ENCODE measurements at places on chromosomes 2 and 18.

DNA sequence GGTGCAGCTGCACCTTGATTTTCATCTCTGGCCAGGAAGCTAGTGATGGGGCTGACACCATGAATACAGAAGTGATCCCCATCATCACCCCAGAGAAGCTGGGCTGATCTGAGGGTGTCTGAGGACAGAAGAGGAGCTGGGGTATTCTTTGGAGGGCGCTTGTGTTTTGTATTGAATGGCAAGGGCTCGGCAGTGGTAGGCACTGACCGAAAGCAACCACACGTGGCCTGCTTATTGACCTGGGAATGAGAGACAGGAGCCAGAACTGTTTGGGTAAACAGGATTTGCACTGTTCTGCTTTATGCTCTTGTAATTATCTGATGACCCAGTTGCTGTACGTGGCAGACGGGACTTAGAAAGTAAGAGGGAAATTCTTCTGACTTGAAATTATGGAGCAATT lies 62.6 kb upstream of the RPL31 start:
- no peak for DNase-seq

- no peak for DNase-seq
Measured at GRCh38 chr2:18503376-18504228, 56.9 kb downstream of the RDH14 start.

- DNase-seq = no peak
Measured at GRCh38 chr2:105175231-105175630, 66.3 kb upstream of the GPR45 start.

DNA sequence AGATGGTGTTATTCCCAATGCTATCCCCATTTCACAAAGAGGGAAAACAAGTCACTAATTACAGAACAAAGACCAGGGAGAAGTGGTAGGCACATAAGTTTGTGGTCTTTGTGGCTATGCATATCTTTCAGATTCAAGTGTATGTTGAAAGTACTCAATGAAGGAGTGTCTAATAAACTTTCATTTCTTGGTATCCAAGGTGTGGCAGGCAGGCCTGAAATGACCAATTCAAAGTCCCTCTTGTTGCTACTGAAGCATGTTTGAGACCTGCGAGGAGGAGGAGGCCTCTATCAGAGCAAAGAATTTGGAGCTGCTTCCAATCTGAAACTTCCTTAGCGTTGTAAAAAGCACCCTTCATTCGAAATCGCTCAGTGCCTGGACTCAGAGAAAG lies 60.9 kb upstream of the KLF7 start:
- DNase-seq = no peak

DNA sequence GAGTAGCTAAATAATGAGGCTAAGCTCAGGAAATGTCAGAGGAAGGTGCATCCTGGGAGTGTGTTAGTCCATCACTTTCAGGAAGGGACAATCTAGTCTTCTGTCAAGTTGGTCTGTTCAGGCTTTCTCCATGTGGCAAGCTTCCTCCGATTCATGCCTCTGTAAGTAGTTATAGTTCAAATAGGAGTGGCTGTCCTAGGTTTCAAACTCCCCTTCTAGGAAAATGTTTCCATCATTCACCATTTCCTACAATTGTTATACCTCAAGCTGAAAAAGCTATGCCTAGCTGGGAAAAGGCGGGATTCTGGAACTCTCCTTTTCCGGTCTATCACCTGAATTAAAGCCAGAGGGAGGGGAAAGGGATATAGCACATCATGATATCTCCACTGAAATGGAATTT lies 287.7 kb upstream of the ZSWIM2 start:
- DNase-seq = no peak

DNA sequence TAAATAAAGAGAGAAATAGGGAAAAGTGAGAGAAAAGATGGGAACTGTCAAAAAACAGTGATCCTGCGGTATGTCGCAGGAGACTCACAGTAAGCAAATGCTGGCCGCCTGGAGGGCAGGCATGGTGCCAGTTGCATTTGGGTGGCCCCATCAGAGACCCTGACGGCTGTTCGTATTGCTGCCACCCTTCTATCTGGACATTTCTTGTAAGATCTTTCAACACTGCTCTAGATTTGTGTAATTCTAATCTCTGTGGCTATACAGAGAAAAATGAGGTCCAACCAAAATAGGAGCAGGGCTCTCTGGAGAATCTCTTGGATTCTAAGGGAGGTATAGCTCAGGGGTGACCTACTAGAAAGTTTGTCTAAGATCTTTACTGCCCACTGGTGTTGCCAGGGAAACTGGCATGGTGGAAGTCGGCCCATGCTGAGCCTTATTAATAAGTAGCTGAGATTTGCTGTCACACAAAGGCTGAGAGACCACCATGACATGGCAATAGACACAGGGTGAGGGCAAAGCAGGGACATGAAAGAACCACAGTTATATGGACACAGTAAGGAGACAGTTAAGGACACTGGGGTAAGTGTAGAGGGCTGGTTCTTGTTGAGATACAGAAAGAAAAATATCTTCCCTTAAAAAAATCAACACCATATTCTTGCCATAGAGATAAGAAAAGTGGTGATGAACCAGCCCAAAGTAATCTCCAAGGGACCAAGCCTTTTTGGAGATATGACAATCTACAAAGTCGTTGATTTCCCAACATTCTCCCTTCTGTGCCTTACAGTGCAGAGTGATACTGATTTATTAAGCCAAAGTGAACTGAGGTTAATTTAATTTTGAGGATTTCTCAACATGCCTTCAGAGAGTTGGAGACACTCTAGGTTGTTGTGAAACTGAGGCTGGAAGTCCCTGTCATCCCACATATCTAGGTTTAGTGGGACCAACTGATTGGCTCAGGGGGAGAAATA lies 26.4 kb upstream of the FZD7 start:
- no peak for DNase-seq

DNA sequence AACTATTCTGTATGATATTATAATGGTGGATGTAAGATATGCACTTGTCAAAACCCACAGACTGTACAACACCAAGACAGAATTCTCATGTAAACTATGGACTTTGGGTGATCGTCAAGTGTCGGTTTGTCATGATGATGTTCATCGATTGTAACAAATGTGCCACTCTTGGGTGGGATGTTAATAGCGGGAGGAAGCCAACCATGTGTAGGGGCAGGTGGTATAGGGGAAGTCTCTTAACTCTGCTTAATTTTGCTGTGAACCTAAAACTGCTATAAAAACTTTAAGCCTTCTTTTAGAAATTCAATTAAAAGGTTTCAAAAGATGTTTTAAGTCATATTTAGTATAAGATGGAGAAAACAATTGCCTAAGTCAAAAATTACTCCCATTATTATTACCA lies 139.0 kb downstream of the ANKRD44 start:
- no peak for DNase-seq

- DNase-seq = no peak
Measured at GRCh38 chr2:73426176-73426575, 40.5 kb downstream of the ALMS1 start.

DNA sequence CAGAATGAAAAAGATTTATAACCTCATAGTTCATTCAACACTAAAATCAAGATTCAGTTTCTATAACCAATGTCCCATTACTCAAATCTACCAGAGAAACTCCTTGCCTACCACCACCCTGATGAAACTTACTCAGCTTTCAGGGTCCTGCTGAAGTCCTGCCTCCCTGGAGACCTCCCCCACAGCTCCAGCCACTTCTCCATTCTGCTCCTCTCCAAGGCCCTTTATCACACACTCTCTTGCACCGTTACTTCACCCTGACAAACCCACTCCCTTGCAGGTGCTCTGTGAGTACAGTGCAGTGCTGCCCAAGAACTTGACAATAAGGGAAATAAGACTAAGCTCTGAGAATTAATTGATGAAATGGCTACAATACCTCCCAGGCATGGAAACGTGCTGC lies 83.5 kb upstream of the CDCA7 start:
- no peak for DNase-seq

DNA sequence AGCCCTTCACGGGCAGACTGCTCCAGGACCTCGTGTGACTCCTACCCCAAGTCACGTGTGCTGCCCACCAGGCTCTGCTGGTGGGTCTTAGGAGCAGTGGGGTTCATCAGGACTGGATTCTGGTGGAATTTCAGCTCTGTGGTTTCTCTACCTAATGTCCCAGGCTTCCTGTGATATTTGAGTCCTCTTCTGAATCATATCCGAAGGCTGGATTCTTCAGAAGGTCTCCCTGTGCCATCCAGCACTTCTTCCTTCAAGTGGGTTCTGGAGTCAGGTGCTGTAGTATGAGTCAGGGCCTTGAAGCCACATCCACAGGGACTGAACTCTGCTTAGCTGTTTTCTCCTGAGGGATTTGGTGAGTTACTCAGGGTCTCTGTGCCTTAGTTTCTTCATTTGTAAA lies 850.2 kb upstream of the CELF4 start:
- DNase-seq = no peak

DNA sequence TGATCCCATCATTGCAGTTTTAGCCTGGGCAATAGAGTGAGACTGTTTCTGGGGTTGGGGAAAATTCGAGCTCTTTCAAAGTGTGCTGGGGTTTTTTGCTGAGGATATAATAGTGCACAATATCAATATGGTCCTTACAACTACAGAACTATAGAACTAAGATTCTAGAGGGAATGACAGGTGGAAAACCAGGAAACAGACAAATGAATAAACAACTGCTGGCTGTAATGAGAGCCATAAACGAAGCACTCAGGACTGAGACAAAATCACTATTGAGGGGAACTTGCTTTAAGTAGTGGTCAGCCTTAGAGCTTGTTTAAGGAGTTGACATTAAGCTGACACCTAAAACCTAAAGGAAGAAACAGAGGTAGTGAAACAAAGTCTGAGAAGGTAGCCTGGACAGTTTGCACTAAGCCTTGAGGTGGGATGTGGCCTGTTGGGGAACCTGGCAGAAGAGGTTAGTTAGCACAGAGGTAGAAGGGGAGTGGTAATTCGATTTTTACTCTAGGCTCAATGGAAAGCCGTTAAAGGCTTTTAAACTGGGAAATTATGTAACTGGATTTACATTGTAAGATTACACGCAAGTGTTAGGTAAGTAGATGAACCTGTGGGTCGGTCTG lies 33.8 kb downstream of the LCLAT1 start:
- no peak for DNase-seq

GRCh38 chr18:310042-310441 lies 42.2 kb upstream of the THOC1 start:
- no peak for DNase-seq

DNA sequence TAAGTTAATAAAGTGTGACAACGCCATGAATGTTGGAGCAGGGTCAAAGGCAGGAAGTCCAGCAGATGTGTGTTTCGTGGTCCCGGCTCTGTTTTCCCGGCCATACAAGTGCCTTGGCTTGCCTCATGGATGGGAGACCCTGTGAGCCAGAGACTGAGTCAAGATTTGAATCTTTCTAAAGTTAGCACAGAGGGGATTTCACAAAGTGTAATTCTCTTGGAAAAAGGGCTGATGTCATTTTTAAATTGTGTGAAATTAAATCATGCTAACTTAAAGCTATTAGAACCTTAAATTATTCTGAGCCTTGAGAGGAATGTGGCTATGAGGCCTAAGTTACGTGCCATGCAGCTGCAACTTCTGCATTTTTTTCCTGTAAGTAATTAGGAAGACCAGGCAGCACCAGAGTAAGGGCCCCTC lies 38.3 kb upstream of the RALBP1 start:
- no peak for DNase-seq

DNA sequence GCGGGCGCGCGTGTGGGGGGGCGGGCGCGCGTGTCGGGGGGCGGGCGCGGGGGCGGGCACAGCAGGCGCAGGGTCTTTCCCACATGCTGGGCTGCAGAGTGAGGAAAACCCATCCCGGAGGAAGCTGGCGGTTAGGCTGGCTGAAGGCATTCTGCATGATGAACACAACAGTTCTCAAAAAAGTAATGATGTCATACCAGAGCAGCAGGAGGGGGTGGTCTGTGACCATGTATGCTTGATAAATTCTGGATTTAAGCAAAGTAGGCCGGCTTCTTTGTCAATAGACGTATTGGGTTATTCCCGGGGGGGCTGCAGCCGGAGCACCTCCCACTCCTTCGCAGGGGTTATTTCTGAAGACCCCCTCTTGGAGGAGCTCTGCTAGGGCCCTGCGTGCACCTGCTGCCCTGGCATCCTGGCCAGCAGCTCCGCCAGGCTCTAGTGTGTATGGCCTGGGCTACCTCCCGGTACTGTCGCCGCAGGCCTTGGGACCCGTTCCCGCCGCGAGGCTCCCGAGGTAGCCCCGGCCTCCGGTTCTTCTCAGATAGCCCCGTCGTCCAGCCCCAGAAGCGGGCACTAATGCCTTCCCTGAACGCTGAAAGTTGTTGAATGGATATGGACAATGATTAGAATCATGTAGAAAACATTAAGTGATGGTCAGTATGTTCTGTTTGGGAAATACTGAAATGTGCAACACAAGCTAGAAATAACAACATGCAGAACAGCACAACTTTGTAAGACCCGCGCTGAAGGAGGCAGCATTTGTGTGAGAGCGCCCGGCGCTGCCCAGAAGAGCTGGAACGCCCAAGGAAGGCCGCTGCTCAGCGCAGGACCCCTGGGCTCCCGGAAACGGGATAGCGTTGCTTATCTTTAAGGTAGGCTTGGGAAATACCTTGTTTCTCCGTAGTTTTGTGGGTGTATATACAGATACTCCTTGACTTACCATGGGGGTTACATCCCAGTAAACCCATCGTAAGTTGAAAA lies 101.4 kb upstream of the RAB6C start:
- DNase-seq = no peak

- DNase-seq = no peak
Measured at GRCh38 chr18:57063601-57064103, 83.2 kb upstream of the BOD1L2 start.

DNA sequence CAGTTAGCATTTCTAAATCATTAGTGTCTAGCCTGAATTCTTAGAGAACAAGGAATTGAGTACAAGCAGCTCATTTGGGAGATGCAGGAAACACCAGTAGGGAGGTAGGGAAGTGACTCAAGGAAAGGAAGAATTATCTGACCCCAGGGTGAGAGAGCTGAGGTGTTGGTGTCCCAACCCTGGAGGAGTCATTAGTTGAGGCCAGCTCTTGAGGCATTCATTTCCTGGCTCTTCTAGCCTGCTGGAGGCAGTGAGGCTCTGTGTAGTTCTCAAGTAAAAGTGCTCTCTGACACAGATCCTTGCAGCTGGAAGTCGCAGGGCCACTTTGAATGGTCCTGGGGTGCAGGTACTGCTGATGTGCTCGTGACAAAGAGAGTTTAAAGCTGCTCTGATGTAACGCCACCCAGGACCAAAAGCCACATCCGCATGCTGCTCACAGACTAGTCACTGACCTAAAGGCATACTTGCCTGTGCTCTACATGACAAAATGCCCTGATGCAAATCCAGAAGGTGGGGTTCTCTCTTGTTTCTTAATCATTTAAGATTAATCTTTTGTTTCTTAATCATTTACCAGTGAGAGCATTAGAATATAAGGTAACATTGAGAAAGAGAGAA lies 299.5 kb upstream of the LYPD1 start:
- DNase-seq = no peak

DNA sequence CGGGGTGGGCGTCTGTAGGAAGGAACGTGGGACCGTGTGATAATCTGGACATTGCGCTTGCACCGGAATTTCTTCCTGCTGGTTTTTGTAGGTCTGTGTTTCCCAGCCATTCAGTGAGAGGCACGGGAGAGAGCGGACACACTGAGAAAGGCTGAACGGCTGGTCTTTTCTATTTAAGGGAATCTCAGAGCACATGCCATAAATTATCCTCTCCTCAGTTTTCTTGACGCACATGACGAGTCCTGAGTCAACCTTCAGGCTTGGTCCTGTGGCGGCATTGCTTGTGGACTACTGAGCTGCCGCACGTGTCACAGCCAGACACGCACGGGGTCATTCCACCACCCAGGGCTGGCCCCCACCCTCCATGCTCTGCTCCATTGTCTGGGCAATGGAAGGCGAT lies 519.3 kb upstream of the ID2 start:
- DNase-seq = no peak

Data from CD4-positive, alpha-beta T cell treated with Interleukin-6 for 4 hours (primary cell).